ENCODE measurements at places on chromosomes 3 and 15. TPM values are rescaled to one million over a fixed set of nuclear protein-coding genes. Genes with fewer than 3 reads are reported as not detected.

DNA sequence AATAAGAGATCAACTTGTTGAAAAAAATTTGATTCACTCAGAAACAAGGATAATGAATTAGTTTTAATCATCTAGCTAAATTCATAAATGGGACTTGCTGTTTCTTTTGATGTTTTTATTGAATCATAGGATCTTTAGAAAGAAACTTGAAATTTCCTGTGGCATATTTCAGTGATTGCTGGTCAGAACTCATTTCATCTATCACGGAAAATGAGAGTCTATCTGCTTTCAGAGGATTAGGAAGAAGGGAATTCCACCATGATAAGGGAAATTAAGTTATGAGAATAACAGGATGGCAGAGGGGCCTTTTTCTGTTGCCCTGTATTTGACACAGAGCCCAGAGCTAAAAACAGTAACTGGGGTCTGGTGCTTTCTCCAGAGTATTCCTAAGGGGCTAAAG lies 44.9 kb upstream of the CCNL1 start:
- H3K27ac ChIP-seq = no peak overlapping the region
- H3K4me3 ChIP-seq = no peak overlapping the region
- no peaks in the 10 kb centered on the region for H3K4me1 ChIP-seq
- H3K27me3 ChIP-seq = no peaks in the 10 kb centered on the region
- H3K36me3 ChIP-seq = no peaks in the 10 kb centered on the region

- H3K36me3 ChIP-seq = no peaks in the 10 kb centered on the region
- no peak overlapping the region for H3K4me3 ChIP-seq
- no peak for DNase-seq
- no peaks in the 10 kb centered on the region for H3K27me3 ChIP-seq
- H3K27ac ChIP-seq = no peak overlapping the region
- no peaks in the 10 kb centered on the region for H3K4me1 ChIP-seq
Measured at GRCh38 chr3:155024006-155024638, 56.0 kb upstream of the MME start.

The TEX55 gene
- not detected for total RNA-seq

The MESP2 gene
- 0.64 TPM for total RNA-seq

The MFGE8 gene
- 61.3 TPM for total RNA-seq

Measured in transverse colon (tissue), 4 donors.